Fibroblast of skin of abdomen (primary cell): ENCODE measurements at places on chromosomes 3 and 15.

DNA sequence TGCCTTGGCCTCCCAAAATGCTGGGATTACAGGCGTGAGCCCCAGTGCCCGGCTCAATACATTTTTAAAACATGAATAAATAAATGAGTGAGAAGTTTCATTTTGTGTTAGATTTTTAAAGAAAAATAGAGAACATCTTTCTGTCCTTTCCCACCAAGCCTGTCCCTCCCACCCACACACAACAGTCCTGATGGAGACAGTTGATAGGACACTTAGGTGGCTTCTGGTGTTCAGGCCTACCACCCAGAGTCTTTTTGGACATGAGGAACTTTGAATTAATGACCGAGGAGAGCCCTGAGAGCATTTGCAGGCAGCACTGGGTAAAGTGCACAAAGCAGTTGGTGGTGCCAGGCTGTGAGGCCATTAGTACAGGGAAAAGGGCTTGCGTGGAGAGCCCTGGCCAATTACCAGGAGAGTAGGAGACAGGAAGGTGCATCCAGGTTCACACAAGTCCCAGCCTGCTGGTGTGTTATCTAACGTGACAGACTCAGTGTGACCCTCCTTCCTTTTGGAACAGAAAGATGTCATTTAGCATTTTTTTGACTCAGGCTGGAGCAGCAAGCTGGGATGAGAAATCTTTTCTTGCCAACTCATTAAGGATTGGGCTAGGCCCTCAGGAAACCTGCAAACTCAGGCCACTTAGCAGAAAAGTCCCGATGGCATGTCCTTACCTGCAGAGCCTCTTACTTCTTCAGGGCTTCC lies 103.6 kb downstream of the PDCD6IP start:
- DNase-seq, result no peak

DNA sequence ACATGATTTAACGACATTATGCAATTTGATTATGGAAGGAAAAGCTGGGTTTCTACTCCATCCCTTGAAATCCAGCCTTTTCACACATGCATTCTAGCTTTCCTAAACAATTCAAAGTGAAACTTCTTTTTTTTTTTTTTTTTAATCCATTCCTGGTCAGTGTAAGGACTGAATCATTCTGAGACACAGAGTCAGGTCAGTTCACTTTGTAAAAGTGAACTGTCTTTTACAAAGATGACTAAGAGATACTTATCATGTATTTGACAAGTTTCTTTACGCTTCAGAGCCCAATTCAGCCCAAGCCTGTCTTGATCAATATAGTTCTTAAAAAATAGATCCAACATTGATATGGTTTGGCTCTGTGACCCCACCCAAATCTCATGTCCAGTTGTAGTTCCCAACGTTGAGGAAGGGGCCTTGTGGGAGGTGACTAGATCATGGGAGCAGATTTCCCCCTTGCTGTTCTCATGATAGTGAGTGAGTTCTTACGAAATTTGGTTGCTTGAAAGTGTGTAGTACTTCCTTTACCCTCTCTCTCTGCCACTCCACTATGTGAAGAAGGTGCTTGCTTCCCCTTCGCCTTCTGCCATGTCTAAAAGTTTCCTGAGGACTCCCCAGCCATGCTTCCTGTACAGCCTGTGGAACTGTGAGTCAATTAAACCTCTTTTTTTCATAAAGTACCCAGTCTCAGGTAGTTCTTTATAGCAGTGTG lies 345.6 kb upstream of the THBS1 start:
- DNase-seq, result peak; percentile 62

DNA sequence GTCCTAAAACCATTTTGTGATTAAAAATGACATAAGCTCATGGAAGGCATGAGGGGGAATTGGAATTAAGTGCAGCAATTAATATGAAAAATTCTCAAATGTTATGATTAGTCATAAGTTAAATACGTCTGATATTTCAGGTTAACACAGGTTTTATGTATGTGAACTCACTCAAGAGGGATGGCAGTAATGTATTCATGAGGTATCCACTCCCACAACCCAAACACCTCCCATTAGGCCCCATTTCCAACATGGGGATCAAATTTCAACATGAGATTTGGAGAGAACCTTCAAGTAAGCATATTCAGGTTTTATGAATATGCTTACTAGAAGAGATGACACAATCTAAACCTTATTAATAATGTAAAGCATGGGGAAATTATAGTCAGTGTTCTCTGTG lies 41.6 kb upstream of the IL20RB start:
- DNase-seq, result no peak

GRCh38 chr15:29241207-29241606 lies 28.4 kb downstream of the NSMCE3 start:
- no peak for DNase-seq

DNA sequence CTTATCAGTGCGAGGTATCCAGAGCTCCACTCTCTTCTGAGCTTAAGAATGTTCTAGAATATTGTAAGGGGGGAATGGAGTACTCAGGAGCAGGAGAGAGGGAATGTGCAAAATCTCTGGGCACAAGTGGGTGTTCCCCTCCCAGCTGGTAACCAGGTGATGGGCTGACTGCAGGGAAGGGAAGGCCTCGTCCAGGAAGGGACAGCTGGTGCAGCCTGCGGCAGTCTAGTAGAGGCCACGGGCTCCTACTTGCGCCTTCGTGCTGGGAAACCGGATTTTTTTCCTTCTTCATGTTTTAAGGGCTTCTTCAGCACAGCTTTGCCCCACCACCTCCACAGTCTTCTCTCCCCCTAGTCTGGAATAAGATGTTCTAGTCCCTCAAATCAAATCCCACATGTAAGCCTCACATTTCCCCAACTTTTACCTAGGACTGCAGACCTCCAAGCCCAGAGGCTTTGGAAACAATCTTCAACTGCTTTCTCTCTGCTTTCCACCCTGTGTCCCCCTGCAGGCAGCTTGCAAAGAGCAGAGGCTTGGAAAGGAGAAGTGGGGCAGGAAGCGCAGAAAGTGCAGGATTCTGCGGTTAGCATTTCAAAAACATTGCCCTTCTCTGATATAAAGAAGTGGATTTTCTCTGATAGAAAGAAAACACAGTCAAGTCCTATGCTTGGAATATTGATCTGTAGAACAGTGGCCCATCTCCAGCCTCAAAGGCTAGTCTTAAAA lies 11.9 kb upstream of the CGNL1 start:
- peak; percentile 24 for DNase-seq

- peak; percentile 37 for DNase-seq
These were observed 68.7 kb downstream of the SLTM start for GRCh38 chr15:58864602-58865424.

DNA sequence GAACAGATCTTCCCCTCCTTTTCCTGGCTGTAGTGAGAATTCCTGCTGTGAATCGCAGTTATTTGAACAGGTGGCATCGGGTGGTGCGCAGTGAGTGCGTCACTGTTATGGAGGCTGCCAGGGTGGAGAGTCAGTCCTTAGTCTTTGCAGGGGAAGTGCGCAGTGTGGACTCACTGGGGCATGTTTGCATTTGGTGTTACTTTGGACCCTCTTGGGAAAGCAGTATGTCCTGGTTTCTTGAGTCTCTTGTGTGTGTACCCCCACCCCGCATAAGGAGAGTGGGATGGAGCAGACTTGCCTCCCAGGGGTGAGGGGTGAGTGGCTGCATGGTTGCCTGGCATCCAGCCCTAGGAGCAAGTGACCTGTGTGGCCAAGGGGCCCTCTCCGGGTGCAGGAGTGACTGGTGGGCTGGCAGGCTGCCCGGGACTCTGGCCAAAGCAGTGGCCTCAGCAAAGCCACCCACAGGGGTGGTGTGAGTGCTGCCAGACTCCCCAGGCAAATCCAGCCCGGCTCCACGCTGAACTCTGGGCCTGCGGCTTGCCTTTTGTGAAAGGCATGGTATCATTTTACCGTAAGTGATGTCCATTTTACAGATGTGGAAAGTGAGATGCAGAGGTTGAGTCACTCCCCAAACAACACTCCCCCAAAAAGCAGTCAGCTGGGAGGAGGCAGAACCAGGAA lies 46.4 kb downstream of the DNASE1L3 start:
- DNase-seq, result no peak

DNA sequence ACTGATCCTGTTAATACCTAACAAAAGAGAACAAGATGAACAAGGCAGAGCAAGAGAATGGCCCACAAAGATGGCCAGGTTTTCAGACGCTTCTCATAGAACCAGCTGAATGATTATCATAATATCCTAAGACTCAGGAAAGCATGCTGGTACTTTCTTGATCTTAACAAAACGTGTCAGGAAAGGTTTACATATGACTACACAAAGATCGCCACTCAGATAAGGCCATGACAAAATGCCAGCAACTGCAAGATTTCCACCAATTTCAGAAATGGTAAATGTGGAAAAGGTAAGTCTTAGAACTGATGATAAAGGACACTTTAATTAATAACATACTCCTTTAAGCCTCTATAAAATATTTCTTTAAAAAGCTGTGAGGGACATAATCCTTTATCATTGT lies 108.8 kb downstream of the DLG1 start:
- DNase-seq, result no peak

- DNase-seq, result no peak
These were observed 11.6 kb downstream of the CCR5AS start for GRCh38 chr3:46395210-46395661.

- DNase-seq, result no peak
These were observed 618 bp upstream of the MON1A start for GRCh38 chr3:49930168-49930690.

DNA sequence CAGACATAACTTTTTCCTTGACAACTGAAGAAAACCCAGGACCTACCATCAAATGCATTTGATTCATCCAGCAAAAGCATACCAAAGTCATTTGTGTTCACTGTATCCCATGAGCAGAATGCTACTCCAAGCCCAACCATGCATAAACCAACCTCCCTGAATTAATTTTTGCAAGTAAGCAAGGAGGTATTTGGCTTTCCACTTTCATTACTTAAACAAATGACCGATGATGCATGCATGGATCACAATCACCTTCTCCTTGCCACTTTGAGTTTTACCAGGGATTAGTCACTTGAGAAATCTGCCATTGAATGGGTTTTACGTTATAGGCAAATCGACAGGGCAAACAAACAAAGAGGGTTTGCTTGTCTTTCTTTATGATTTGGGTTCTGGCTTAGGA lies 214.8 kb downstream of the FMN1 start:
- peak; percentile 97 for DNase-seq

DNA sequence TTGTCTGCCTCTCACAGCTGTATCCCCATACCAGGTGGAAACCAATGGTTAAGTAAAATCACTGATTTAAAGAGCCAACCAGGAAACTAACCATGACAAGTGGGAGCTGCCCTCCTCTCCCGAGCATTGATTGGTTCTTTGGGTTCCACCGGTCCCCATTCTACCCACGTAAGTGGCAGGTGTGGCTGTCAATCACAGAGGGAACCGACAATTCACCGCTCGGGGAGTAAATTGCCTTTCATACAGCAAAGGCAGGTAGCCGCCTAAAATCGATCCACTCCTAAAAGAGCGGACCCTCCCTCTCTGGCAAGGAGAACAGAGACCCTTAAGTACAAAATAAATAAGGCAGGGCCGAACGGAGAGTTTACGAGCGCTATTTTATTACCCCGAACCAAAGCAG lies 1.2 kb downstream of the ERC2 start:
- DNase-seq, result peak; percentile 42

- no peak for DNase-seq
These were observed 43.6 kb upstream of the PLCL2 start for GRCh38 chr3:16841041-16841753.

DNA sequence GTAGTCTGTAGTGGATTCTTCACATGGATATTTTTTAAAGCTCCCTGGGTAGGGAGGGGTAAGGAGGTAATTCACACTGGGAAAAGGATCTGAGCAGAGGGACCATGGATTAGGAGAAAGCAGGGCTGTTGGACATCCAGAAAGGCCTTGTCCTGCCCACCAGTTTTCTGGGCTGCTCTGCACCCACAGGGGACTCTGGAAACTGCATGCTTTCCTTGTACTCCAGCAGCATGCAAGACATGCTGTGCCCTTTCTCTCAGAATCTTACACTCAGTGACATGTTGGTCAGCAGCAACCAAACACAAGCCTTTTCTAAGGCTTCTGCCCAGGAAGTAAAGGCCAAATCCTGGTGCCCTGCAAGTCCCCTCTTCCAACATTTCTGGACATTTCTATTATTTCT lies 2.5 kb upstream of the FBN1 start:
- DNase-seq, result no peak

- peak; percentile 31 for DNase-seq
These were observed 234.5 kb upstream of the GAP43 start for GRCh38 chr3:115388811-115389210.

DNA sequence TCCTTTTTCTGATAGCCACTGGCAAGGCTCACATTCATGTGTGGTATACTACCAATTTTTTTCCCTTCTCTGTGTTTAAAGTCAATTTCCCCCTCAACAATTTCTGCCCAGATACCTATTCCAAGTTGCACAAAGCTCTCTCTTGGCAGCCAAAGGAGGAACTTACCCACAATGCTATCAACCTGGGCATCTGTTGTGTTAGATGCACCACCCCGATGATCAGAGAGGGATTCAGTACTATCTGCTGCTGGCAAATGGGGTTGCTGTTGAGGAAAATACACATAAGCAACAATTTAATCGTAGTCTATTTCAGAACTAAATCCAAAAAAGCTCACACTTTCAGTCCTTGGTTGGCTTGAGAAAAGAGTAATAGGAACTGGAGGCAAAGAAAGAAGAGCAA lies 46.1 kb downstream of the AAGAB start:
- no peak for DNase-seq

DNA sequence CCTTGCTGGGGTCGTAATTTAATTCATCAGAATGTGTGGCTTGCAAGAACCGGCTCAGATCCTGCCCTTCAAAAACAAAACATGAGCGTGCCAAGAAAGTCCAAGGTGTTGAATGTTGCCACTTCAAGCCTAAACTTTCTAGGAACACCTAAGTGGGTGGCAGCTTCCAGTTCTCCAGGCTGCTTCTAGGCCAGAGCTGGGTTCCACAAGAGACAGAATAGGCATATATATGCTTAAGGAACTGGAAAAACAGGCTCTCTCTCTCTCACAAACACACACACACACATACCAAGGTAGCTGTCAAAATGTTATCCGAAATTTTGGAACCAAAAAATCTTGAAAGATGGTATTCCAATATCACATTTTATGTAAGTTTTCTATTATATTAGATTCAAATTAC lies 890 bp upstream of the ADIPOQ start:
- no peak for DNase-seq

- DNase-seq, result peak; percentile 59
These were observed 59.1 kb upstream of the NEDD4 start for GRCh38 chr15:56052395-56053045.

GRCh38 chr3:105399611-105400010 lies 32.9 kb downstream of the ALCAM start:
- no peak for DNase-seq

- no peak for DNase-seq
These were observed 15.8 kb upstream of the SST start for GRCh38 chr3:187685948-187686347.

- DNase-seq, result no peak
These were observed 6.8 kb downstream of the SKOR1 start for GRCh38 chr15:67832031-67832551.

GRCh38 chr3:146162561-146162960 lies 1.6 kb upstream of the PLOD2 start:
- DNase-seq, result no peak

- no peak for DNase-seq
These were observed 27.0 kb upstream of the CEMIP start for GRCh38 chr15:80752204-80752603.

- DNase-seq, result peak; percentile 66
These were observed 36.0 kb upstream of the COLQ start for GRCh38 chr3:15557511-15557946.

GRCh38 chr3:118055381-118055780 lies 979.3 kb downstream of the IGSF11 start:
- DNase-seq, result no peak
